Activated T-cell treated with anti-CD3 and anti-CD28 coated beads, Interleukin-2, amount 50 U/mL, for 24 hours (primary cell): ENCODE measurements at places on chromosomes 11 and 22.

DNA sequence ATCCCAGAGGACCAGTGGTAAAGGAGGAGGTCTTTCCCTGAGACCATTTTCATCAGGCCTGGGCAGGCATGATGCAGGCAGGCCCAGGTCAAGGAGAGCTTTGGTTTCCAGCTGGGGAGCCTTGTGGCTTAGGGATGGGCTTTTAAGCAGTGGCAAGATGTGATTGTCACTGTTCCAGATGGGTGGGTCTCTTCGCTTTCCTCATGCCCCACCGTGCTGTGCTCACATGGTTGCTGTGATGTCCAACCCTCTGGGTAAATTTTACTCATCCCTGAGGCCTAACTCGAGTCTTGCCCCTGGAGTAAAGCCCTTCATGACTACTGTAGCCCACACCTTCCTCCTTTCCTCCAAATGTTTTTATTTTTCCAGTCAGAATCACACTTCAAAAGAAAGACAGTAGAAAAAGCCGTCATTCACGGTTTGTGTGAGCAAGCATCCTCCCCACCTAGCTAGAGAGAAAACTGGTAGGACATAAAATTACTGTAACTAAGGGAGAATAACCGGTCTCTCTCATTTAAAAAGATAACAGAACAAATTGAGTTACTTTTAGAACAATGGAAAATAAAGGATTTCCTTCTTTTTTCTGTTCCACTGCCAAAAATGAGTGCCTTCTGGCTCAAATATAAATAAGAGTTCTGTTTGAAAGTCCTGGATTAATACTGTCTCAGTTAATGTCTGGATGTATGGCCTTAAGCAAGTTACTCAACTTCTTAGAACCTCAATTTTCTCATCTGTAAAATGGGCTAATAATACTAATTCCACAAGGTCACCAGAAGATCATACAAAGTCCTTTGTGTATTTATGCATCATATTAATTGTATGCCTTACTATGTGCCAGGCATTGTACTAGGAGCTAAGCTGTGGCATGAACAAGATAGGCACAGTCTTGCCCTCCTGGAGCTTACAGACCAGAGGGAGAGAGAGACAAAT is 84.9 kb downstream of the ME3 start:
- peaks cover 39% of the 10 kb centered on the region for H3K4me1 ChIP-seq
- H3K4me3 ChIP-seq, result no peak overlapping the region
- peaks cover 6% of the 10 kb centered on the region for H3K27me3 ChIP-seq
- H3K27ac ChIP-seq, result peak overlapping the region; percentile 42
- H3K36me3 ChIP-seq, result peaks cover 7% of the 10 kb centered on the region

GRCh38 chr11:126538071-126538470 is 182.6 kb downstream of the ST3GAL4 start:
- H3K4me1 ChIP-seq, result no peaks in the 10 kb centered on the region
- no peak overlapping the region for H3K27ac ChIP-seq
- DNase-seq, result no peak
- peaks cover 16% of the 10 kb centered on the region for H3K27me3 ChIP-seq
- H3K36me3 ChIP-seq, result no peaks in the 10 kb centered on the region
- H3K4me3 ChIP-seq, result no peak overlapping the region

DNA sequence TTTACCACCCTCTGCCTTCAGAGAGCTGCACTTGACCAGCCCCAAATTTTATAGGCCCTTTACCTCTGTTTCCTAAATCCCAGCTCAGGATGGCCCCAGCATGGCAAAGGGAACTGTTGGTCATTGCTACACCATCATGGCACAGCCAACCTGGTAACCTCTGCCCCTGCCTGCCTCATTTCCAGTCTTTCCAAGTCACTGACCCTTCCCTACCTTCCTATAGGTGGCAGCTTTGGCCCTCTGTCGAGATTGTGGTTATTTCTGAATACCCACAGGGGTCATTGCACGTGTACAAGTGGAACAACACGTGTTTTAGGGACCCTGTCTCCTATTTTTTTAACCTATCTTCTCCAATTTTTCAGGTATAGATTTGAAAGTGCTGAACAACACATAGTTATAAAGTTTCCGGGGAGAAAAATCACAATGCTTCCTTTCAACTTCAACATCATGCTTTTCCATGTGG is 2.8 kb downstream of the GALNT18 start:
- no peak overlapping the region for H3K4me3 ChIP-seq
- H3K27me3 ChIP-seq, result peaks cover 64% of the 10 kb centered on the region
- no peaks in the 10 kb centered on the region for H3K36me3 ChIP-seq
- H3K27ac ChIP-seq, result no peak overlapping the region

GRCh38 chr11:1401656-1402221 is 12.0 kb downstream of the BRSK2 start:
- peak; percentile 64 for DNase-seq
- H3K27me3 ChIP-seq, result peaks cover 6% of the 10 kb centered on the region
- no peak overlapping the region for H3K27ac ChIP-seq
- no peak overlapping the region for H3K4me3 ChIP-seq

DNA sequence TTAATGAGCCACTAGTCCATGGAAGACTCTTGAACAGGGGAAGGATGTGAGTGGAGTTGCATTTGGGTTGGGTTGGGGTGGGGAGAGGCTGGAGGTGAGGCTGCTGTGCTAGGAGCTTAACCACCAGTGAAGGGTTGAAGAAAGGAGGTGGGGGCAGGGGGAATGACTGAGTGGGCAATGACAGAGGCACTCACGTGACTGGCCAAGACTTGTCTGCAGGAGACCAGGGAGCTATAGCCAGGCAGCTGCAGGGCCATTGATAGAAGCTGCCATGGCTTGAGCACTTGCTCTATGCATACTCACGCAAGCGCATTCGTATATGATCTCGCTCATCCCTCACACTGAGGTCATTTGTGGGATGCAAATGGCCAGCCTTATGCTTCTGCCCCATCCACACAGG is 4.0 kb downstream of the LMO2 start:
- H3K4me1 ChIP-seq, result peaks cover 22% of the 10 kb centered on the region
- H3K36me3 ChIP-seq, result no peaks in the 10 kb centered on the region
- H3K27ac ChIP-seq, result no peak overlapping the region
- H3K4me3 ChIP-seq, result no peak overlapping the region
- peaks cover 94% of the 10 kb centered on the region for H3K27me3 ChIP-seq
- DNase-seq, result no peak

GRCh38 chr11:128206461-128206860 is 380.9 kb downstream of the ETS1 start:
- H3K27me3 ChIP-seq, result no peaks in the 10 kb centered on the region
- peaks cover 39% of the 10 kb centered on the region for H3K4me1 ChIP-seq
- no peak overlapping the region for H3K4me3 ChIP-seq
- no peak for DNase-seq

GRCh38 chr22:22685586-22685985 is 41.2 kb downstream of the GGTLC2 start:
- no peaks in the 10 kb centered on the region for H3K36me3 ChIP-seq
- peak; percentile 13 for DNase-seq
- H3K4me1 ChIP-seq, result no peaks in the 10 kb centered on the region
- H3K4me3 ChIP-seq, result no peak overlapping the region
- H3K27ac ChIP-seq, result no peak overlapping the region

- H3K36me3 ChIP-seq, result peaks cover 46% of the 10 kb centered on the region
- DNase-seq, result no peak
- H3K27ac ChIP-seq, result peak overlapping the region; percentile 72
- H3K4me3 ChIP-seq, result no peak overlapping the region
Measured at GRCh38 chr22:45763236-45763624, 91.6 kb downstream of the ATXN10 start.

DNA sequence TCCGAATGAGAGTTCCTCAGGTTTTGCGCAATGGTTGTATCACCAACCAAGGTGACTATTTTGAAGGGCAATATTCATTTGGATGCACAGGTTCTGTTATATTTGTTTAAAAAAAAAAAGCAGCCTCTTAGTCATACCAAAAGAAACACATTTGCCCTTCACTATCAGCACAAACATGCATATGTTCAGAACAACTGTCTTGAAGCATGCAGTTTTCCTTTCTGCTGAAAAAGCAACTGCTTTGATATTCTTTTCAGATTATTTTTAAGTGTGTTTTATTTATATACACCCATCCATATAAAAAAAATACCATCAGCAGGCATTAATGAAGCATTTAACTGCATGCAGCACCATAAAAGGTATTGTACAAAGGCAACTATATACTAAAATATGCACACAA is 67.8 kb downstream of the RBFOX2 start:
- no peaks in the 10 kb centered on the region for H3K4me1 ChIP-seq
- H3K36me3 ChIP-seq, result no peaks in the 10 kb centered on the region
- H3K27ac ChIP-seq, result no peak overlapping the region
- no peak overlapping the region for H3K4me3 ChIP-seq
- DNase-seq, result no peak

GRCh38 chr22:50603511-50604255 is 3.1 kb downstream of the MAPK8IP2 start:
- H3K4me3 ChIP-seq, result no peak overlapping the region
- H3K27ac ChIP-seq, result no peak overlapping the region
- no peaks in the 10 kb centered on the region for H3K36me3 ChIP-seq
- peaks cover 9% of the 10 kb centered on the region for H3K4me1 ChIP-seq
- DNase-seq, result no peak

DNA sequence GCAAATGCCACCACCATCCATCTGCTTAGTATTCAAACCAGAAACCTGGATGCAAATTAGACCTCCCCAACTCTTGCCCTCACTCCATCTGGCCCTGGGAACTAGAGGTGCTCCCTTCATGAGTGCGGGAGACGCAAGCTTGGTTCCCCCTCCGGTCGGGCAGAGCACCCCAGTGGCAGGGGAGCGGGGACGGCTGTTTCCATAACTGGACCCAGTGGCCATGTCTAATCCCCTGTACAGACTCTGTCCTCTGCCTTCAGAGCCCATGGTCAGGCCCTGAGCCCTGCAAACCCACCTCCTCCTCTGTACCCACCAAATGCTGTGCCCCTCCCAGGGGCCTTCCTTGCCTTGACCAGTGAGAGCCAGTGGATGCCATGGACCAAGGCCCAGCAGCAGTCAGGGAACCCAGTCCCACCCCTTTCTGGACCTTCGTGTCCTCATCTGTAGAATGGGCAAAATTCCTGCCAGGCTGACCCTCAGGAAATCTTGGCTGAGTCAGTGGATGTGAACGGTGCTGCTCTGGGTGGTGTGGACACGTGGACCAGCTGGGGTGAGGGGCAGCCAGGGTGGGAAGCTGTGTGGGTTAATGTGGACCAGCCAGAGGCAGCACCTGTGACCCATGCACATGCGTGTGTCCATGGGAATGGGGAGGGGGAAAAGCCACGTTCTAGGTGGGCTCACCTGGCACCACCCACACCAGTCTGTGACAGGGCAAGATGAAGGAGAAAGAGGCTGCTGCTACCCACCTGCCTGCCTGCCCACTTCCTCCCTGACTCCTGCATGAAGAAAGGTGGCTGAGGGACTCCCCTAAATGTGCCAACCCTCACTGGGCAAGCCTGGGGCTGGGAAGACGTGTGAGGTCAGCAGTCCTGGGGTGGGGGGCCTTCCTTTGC is 72.8 kb downstream of the LRRC32 start:
- H3K36me3 ChIP-seq, result no peaks in the 10 kb centered on the region
- no peak overlapping the region for H3K4me3 ChIP-seq
- H3K4me1 ChIP-seq, result peaks cover 8% of the 10 kb centered on the region
- H3K27ac ChIP-seq, result peak overlapping the region; percentile 27
- DNase-seq, result no peak
- peaks cover 3% of the 10 kb centered on the region for H3K27me3 ChIP-seq

- no peak overlapping the region for H3K4me3 ChIP-seq
- no peaks in the 10 kb centered on the region for H3K27me3 ChIP-seq
- H3K4me1 ChIP-seq, result no peaks in the 10 kb centered on the region
Measured at GRCh38 chr11:43895601-43896000, 15.0 kb downstream of the ALKBH3 start.

DNA sequence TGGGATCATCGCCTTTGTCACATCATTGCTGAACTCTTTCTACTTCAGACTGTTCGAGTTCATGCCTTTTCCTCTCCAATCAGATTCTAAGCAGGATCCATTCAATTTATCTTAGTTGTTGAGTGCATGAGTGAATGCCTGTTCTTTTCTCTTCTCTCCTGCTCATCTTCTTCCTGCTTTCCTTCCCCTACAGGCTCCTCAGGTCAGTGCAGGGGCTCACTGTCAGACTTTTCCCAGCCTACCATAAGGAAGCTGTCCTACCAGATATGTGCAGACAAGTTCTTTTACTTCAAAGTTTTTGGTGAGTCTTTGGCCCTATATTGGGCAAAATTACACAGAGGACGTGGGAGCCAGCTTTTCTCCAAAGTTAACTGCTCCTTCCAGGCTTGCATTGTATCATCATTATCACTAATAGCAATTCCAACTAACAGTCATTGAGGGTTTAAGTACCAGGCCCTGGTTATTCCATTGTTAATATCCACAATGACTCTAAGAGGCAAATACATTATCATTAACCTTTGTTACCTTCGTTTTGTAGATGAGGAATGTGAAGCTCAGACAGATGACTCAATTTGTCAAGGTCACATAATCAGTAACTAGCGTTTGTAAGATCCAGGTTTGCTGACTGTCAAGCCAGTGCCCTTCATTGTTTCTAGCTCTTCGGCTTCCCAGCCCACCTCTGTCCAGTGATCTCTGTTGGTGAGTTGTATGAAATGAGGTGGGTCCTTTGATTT is 30.4 kb downstream of the OR6Q1 start:
- no peaks in the 10 kb centered on the region for H3K4me1 ChIP-seq
- no peak for DNase-seq
- H3K36me3 ChIP-seq, result no peaks in the 10 kb centered on the region

- H3K4me1 ChIP-seq, result no peaks in the 10 kb centered on the region
- H3K4me3 ChIP-seq, result no peak overlapping the region
- no peak for DNase-seq
- no peaks in the 10 kb centered on the region for H3K36me3 ChIP-seq
Measured at GRCh38 chr11:116071241-116071640, 567.0 kb upstream of the CADM1 start.

DNA sequence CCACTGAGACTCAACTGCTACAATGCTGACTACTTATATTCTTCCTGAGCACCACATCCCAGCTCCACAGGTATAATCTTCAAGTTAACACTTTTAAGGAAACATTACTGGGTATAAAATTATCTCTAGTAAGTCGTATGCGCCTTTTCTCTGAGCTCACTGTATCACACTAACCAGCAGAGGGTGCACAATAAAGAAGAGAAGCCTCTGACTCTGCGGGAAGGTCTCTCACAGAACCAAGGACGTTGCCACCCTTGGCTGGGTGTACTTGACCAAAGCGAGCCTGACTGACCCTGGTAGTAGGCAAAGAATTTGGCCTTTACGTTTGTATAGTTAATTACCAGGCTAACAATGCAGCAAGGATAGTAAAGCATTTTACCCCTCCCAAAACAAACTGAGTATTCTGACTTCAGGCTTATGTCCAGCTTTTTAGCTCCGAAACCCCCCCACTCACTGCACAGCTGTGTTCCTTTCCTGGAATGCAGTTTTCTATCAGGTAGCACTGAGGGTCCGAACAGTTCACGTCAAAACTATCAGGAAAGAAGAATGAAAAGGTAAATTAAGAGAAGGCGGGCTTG is at the start of gene BTBD18:
TSS of gene BTBD18 (minus strand) at position 144 of the 578 bp plus-strand sequence. CDS start 631 bp downstream, outside the sequence.
- no peaks in the 10 kb centered on the region for H3K27me3 ChIP-seq
- no peak for DNase-seq
- peaks cover 26% of the 10 kb centered on the region for H3K36me3 ChIP-seq
- peak within 1 kb of the TSS; percentile 65 for H3K27ac ChIP-seq
- H3K4me1 ChIP-seq, result peaks cover 14% of the 10 kb centered on the region

GRCh38 chr11:76683161-76684095 is 12.9 kb upstream of the LRRC32 start:
- H3K36me3 ChIP-seq, result no peaks in the 10 kb centered on the region
- H3K4me1 ChIP-seq, result peaks cover 13% of the 10 kb centered on the region
- H3K27ac ChIP-seq, result no peak overlapping the region
